Neural progenitor cell (in vitro differentiated cells): ENCODE measurements at places on chromosomes 1 and 21.

DNA sequence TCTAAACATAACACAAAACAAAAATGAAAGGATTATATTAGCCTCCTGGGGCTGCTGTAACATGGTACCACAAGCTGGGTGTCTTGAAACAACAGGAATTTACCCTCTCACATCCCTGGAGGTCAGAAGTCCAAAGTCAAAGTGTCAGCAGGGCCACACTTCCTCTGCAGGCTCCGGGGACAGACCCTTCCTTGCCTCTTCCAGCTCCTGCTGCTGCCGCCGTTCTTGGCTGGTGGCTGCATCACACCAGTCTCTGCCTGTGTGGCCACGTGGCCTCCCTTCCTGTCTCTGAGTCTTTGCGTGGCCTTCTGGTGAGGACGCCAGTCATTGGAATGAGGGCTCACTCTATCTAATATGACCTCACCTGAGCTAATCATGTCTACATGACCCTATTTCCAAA lies 8.2 kb downstream of the SLC37A1 start:
- no peak for DNase-seq

- no peak for DNase-seq
Observed at GRCh38 chr1:22290157-22290556, 147.3 kb upstream of the WNT4 start.

DNA sequence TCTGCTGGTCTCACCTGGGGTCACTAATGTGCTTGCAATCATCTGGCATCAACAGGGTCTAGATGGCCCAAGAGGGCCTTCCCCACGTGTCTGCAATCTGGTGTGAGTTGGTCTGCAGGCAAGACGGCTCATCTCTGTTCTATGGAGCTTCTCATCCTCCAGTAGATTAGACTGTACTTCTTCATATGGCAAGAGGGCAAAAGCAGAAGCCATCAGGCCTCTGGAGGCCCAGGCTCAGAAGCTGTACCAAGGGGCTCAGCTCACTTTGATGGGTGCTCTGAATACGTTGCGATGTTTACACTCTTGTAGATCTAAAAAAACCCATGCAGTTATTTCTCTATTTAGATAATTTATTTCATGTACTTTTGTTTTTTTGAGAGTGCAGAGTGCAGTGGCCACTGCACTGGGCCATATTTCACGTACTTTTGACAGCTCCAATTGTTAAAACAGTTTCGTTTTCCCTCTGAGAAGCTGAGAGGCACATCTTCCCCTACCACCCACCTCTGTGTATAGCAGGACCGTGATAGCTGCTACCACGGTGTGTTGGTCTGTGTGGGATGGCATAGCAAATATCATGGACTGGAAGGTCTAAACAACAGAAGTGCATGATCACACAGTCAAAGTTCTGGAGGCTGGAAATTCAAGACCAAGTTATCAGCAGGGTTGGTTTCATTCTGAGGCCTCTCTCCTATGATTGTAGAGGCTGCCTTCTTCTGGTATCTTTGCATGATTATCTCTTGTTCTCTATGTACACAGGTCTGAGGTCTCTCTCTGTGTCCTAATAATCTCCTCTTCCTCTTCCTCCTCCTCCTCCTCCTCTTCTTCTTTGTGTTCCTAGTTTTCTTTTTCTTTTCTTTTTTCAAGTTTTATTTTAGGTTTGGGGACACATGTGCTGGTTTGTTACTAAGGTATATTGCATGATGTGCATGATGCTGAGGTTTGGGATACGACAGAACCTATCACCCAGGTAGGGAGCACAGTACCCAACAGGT lies 17.0 kb downstream of the CITED4 start:
- DNase-seq: no peak

DNA sequence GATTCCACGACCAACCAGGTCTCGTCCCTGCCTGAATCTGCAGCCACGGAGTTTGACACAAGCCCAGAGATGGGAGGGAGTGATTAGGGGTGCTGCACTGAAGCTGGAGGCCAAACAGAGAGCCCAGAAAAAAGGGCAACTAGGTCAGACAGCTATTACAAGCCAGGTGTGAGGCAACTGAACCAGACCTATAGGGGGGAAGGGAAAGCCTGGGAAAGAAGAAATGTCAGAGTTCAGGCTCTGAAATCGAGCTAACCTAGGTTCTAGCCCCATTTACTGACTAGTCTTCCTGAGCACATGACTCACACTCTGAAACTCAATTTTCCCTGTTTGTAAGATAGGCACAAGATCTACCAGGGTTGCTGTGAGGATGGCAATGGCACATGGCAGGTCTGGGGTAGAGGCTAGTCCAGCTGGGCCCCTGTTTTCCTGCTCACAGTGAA lies 1.7 kb downstream of the DHCR24 start:
- DNase-seq: no peak

GRCh38 chr1:176517484-176517883 lies 54.5 kb downstream of the PAPPA2 start:
- no peak for DNase-seq

DNA sequence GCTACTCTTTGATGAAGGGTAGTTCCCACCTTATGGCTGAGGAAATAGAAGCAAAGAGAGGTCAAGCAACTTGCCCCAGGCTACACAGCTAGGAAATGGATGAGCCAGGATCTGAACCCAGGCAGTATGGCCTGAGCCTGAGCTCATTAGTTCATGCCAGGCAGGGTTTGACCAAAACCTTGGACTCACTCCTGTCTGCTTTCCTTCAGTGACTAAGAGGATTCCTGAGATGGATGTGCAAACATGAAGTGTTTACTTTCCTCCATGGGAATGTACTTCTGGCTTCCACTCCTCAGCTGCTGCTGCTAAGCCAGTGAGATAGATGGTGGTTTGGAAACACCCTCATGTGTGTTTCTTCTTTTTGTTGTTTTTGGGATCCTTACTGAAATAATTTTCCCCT lies 35.1 kb upstream of the ERRFI1 start:
- no peak for DNase-seq

DNA sequence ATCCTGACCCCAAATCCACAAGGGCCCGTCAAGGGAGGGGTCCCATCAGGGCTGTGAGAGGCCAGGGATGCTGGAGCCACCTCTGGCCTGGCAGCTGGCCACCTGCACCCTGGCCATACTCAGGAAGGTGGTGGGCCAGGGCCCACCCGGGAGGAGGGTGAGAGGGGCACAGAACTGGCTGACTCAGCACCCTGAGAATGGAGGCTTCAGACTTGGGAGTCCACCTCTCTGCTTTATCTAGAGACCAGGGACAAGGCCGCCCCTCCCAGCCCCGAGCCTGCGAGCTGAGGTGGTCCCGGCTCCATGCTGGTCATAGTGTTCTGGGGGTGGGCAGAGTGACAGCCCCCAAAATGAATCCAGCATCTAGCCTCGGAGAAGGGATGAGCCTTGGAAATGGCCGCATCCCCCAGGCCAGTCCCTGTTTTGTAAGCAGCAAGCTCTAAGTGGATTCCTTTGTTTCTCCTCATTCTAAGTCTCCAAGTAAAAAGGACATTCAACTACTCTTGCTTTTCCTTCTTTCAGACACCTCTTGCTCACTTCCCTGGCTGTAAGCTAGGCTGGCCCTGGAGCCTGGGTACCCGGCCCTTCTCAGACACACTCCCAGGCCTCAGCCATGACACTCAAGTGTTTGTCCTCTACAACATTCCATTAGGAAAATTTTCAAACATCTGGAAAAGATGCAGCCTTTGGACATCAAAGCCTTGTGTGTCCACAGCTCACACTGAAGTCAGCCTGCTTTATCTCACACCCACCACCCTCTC lies 12.3 kb downstream of the WNT3A start:
- DNase-seq: no peak
